ENCODE measurements at places on chromosomes 5 and 9. TPM values are rescaled to one million over a fixed set of nuclear protein-coding genes. Genes with fewer than 3 reads are reported as not detected.

DNA sequence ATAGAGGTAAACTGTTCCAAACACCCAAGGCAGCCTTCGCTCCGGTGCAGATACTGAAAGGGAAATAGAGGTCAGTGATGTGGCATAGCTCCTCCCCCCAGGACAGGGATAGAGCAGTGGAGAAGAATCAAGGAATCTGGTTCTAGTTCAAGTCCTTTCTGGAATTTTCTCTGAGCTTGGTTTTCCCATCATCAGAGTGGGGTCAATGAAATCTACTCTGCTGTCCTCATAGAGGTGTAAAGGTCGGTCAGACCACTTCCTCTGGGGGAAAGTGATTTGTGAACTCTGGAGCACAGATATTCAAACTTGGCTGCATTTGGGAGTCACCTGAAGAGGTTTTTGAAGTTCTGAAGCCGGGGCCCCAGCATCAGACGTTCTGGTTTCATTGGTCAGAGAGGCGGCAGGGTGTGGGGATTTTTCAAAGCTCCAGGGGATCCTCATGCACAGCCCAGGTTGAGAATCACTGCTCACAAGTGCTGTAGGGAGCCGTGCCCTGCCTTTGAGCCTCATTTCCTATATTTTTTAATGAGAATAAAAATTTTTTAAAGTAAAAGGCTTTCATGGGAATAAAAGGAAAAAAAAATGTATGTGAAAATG is 105.7 kb upstream of the RAD23B start:
- no peak for DNase-seq

GRCh38 chr5:173452119-173452905 is 124.1 kb upstream of the STC2 start:
- no peak for DNase-seq

- DNase-seq: no peak
These were observed 1.6 kb upstream of the FOXD1 start for GRCh38 chr5:73450137-73450536.

TLE1 gene
- 58.3 TPM for total RNA-seq

GRCh38 chr5:134506054-134507039 is 19.1 kb upstream of the JADE2 start:
- DNase-seq: peak; percentile 94
